ENCODE measurements at places on chromosomes 5 and 9. TPM values are rescaled to one million over a fixed set of nuclear protein-coding genes. Genes with fewer than 3 reads are reported as not detected.

Gene EPB41L4B
- total RNA-seq = under 0.01 TPM

Gene SEMA5A
- 10.0 TPM for total RNA-seq

Gene GRIA1
- total RNA-seq = not detected

Gene LECT2
- total RNA-seq = not detected

Gene PROP1
- total RNA-seq = not detected

Gene BTNL9
- 19.1 TPM for total RNA-seq

Gene FOXD4L6
- total RNA-seq = not detected

Gene IL5
- total RNA-seq = not detected

Gene ITGA2
- 2.1 TPM for total RNA-seq

Gene CAMK2A
- 23.7 TPM for total RNA-seq

Gene C9orf50
- total RNA-seq = 0.35 TPM

Gene PCDHAC1
- not detected for total RNA-seq

Gene RNF183
- 0.35 TPM for total RNA-seq

Gene FOXI1
- total RNA-seq = not detected

All from uterus (tissue), 4 donors.